Osteoblast (primary cell): ENCODE measurements at places on chromosomes 2 and 18.

DNA sequence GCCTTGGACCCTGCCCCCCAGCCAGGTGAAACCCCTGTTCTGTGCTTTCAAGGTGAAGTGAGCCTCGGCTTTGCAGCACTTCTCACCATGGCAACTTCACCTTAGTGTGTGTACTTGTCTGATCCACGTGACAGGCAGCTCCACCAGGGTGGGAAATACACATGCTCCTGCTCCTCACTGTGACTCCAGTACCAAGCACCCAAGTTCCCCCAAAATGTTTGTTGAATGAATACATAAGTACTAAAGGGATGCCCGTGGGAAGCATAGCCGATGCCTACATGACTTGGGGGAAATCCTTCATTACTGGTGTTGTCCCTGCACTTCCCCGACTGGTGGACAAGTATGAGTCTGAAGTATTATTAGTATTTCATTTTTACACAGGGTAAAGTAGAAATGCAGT lies 41.8 kb upstream of the GBX2 start:
- DNase-seq, result no peak

- no peak for DNase-seq
These were observed 109.0 kb upstream of the CBLN2 start for GRCh38 chr18:72652990-72653593.

DNA sequence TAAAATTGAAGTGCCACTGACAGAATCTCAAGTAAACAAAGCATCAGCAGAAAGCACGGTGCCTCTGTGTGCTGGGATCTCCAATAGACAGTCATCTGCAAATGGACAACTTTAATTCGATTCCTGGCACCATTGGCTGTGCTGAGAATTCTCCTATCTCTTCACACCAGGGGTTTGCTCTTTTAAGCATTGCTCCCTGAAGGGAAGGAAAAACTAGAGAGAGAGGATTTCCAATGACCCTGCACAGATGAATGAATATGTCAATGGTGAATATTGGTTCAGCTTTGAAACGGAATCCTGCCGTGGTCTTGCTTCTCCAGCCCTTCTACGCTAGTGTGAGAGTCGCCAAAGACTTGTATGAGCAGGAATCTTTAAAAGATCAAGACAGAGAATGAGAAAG lies 97.9 kb downstream of the FIGN start:
- DNase-seq, result no peak

GRCh38 chr2:195520671-195521155 lies 136.3 kb upstream of the SLC39A10 start:
- DNase-seq, result peak; percentile 96

DNA sequence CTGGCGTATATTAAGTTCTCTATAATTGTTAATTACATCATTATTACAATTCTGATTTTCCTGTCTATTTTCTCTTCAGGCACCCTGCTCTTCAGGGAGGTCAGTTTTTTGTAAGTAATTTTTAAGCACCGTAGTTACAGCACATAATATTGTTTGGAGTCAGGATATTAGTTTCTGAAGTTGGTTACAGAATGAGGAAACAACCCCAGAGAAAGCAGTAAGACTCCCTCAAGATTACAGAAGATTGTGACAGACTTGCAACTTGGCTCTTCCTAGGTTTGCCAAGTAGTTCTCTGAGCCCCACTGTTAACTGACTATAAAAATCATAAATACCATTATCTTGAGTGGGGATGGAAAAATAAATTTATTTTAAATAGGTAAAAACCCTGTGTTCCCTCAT lies 921 bp downstream of the RPE start:
- DNase-seq, result no peak
